ENCODE measurements at places on chromosomes 5 and 9.

DNA sequence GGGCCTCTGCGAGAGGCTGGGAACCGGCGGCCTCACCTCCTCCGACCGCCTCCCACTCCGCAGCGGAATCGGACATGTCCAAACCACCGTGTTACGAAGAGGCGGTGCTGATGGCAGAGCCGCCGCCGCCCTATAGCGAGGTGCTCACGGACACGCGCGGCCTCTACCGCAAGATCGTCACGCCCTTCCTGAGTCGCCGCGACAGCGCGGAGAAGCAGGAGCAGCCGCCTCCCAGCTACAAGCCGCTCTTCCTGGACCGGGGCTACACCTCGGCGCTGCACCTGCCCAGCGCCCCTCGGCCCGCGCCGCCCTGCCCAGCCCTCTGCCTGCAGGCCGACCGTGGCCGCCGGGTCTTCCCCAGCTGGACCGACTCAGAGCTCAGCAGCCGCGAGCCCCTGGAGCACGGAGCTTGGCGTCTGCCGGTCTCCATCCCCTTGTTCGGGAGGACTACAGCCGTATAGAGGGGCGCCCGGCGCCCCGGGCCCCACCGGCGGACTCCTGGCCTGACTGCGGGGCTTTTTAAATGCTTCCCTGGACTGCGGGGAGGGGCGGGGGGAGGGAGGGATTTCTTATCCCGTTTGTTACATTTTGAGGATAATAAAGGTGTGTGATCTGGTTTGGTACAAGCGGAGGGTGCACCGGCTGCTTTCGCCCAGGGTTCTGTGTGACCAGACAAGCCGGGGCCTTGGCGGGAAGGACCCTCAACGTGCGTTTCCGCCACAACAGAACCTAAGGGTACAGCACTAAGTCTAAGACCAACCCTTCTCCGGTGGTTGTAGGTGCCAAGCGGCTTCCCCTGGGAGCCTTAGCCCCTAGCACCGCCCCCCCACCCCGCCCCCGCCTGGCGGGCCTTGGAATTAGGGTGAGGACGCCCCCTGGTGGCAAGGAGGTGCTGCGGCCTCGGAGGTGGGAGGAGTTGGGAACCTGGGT is 9.3 kb downstream of the PRR7 start:
- DNase-seq = peak; percentile 96

DNA sequence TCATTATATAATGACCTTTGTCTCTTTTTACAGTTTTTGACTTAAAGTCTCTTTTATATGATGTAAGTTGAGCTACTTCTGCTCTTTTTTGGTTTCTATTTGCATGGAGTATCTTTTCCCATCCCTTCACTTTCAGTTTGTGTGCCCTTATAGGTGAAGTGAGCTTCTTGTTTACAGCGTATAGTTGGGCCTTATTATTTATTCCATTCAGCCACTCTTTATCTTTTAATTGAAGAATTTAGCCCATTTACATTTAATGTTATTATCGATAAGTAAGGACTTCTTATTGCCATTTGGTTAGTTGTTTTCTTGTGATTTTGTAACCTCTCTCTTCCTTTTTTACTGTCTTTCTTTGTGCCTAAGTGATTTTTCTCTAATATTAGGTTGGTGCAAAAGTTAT is 117.3 kb downstream of the ADAMTSL1 start:
- DNase-seq = no peak

- DNase-seq = no peak
These were observed 609.7 kb upstream of the DAB2 start for GRCh38 chr5:40034441-40034840.

- no peak for DNase-seq
These were observed 282.4 kb downstream of the NR3C1 start for GRCh38 chr5:143121135-143121475.

GRCh38 chr5:1770443-1770802 is 29.2 kb downstream of the MRPL36 start:
- DNase-seq = no peak

DNA sequence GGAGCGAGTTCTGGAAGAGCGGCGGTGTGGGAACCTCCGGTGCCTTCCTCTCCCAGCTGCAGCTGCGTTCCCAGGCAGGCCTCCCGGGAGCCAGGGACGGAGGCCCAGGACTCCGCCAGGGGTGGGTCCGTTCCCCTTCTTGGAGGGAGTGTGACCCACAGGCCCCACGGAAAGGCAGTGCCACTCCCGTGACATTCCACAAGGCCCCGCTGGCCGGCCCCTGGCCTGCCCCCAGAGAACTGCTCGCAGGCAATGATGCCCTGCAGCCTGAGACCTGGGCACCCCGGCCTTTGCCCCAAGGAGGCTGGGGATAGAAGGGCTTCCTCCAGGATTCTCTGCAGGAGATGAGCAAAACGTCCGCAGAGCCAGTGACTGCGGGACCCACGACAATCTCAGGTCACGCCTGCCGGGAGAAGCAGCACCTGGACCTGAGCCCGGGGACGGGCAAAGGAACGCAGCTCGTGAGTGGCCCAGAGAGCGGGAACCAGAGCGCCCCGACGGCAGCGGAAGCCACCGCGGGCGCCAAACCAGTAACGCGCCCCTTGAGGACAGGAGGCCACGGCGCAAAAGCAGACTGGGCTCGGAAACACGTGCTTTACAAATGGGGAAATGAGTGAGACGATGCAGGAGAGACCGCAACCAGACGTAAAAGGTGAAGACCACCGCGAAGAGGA is 9.3 kb downstream of the OBP2B start:
- peak; percentile 57 for DNase-seq

- DNase-seq = no peak
These were observed 19.8 kb downstream of the CD274 start for GRCh38 chr9:5470122-5470521.

GRCh38 chr9:34993502-34994259 is 4.1 kb downstream of the DNAJB5 start:
- DNase-seq = peak; percentile 95

DNA sequence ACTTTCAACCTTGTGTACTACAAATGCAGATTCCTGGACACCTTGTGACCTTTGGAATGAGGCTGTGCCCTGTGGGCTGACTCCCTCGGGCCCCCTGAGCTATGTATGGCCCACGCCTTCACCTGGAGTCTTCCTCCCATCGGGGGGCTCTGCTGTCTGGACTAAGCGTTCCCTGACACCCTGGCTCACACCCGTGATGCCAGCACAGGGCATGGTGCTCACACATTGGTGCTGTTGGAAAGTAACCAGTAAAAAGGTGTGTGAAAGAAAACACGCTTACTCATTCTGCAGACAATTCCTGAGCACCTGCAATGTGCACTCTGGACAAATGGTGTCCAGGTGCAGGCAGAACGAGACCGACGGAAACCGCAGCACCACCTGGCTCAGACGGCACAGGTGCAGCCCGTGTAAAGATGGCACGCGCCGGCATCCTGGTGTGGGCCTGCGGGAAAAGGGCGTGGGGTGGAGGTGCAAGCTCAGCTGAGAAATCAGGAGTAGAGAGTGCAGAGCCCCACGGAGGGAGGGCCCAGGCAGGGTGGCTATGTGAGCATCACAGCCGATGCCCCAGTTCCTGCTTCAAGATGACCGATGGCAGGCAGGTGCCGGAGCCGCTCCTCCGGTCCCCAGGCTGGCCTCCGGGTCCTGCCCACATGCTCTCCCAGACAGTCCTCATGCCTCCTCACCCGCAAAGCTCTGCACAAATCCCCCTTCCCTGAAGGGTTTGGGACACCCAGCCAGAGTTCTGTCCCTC is 11.0 kb downstream of the LPCAT1 start:
- DNase-seq = peak; percentile 13

GRCh38 chr5:58491216-58491892 is at the start of gene GAPT:
Gene GAPT (plus strand): TSS chr5:58491435. CDS start chr5:58494537, 3,102 bp downstream.
- no peak for DNase-seq

DNA sequence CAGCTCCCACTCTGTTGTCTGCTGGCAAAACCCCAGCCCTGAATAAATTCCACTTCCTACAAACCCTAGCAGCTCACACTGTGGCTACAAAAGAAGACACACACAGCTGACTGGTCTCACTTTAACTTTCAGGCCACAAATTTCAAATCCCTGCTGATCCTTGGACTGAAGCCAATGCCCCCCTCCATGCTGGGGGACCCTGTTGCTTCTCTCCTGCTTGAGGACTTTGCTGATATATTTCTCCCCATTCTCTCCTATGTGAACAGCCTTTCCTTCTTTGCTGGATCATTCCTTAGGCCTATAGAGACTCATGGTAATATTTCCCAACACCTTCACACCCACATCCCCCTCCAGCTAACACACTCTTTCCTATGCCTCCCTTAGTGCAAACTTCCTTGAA is 79.6 kb upstream of the ADRA1B start:
- DNase-seq = no peak

DNA sequence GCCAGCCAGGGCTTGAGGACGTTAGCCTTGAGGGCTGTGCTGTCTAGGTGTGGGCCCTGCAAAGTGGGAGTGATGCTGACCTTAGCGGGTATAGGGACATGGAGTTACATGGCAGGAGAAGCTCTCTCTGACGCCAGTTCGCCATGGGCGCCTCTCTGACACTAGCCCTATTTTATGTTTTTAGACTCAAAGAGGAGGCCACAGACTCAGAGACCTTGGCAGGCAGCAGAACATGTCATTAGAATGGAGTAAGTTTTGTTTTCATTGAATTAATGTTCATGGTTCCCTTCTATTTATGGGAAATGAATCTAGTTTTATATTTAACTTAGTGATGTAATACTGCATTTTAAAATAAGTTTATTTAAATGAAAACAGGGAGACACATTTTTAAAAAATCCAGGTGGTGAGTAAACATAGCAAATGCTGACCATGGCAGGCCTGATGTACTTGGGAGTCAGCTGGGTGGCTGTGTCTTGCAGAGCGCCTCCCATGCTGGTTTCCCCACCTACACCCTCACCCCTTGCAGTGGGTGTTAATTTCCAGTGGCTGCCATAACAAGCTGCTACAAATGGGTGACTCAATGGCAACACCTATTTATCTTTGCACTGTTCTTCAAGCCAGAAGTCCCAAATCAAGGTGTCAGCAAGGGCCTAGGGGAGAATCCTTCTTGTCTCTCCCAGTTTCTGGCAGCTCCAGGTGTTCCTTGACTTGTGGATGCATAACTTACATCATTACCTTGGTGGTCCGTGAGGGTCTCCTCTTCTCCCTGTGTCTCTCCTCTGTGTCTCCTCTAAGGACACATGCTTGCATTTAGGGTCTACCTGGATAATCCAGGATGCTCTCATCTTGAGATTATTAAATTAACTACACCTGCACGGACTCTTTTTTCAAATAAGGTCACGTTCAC is 25.6 kb upstream of the GFPT2 start:
- DNase-seq = no peak

GRCh38 chr5:77867914-77868313 is 91.8 kb upstream of the TBCA start:
- DNase-seq = no peak

GRCh38 chr9:35827486-35827885 is 1.0 kb downstream of the FAM221B start:
- no peak for DNase-seq

GRCh38 chr5:88827997-88828396 is 55.0 kb downstream of the MEF2C start:
- DNase-seq = no peak

DNA sequence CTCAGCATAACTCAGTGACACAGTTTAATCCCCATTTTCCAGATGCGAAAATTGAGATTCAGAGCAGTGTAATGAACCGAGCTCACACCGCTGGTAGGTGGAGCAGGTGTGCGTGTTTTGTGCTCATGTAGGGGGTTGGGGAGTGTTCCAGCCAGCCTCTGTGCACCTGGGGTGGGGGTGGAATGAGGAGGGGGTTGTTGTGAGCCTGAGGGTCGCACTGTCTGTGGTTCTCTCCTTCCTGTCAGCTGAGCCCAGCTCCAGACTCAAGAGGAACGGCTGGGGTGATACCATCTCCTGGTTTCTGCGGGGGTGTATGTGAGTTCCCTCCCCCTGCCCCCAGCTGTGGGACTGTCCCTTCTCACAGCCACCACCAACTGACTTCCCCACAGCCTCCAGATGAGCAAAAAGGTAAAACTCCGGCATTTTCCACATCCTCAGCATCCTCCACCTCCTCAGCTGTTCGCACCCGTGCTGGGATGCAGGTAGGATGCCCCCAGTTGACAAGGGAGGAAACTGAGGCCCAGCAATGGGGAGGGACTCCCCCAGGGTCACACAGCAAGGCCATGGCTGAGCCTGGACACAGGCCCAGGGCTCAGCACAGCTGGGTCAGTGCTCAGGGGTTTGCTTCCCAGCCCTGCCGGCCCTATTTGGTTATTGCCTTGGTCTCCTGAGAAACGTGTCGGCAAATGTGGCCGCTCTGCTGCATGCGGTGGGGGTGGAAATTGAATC is 2.1 kb downstream of the SH2D3C start:
- DNase-seq = no peak

DNA sequence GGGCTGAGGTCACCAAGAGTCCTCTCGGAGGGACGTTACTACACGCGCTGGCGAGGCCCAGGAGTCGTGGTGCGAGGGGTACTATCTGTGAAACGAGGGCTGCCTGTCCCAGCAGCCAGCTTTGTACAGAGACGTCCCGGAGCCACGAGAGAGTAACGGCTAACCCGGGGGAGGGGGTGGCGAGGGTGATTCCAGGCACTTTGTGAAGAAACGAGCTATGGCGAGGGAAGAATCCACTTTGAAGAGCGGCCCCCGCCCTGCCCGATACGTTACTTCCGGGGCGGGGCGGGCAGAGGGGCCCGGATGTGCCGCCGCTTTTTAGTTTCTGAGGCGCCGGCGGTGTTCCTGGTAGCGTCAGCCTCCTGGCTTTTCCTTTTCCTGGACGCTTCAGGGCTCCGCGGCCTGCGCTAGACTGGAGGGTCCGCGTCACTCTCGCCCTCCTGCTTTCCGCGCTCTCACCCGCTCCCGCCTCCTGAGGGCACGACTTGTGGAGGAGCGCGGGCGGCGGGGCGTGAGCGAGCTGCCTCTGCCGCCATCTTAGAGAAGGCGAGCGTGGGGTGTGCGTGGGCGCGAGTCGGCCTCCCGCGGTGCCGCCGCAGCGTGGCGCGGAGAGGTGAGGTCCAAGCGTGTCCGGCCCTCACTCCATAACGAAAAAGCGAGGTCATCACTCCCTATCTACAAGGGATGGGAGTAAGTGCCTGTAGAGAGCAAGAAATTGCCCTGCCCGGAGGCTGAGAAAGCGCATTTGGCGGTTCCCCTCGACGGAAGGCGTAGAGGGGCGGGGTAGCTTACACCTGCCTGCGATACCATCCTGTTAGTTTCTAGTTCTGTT is 580 bp upstream of the RFX3 start:
- peak; percentile 94 for DNase-seq

All from psoas muscle (tissue), 8 donors.